ENCODE measurements at places on chromosomes 4 and X.

DNA sequence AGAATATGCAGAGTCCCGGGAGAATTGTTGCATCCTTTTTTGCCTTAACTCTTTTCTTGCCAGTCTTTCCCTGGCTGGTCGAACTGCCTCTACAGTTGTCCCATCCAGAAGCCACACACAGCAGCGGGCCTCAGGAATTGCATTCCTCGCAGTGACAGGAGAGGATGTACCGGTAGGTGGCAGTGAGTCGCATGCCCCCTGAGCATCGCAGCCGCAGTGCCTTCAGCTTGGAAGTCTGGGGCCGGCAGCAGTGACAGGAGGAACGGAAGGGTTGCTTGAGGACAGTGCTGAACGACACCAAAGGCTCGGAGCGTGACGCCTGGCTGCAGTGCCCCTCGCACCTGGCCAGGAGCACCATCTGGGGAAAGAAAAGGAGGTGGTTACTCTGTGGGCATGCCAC is 23.5 kb downstream of the NDP start:
- no peak for DNase-seq

DNA sequence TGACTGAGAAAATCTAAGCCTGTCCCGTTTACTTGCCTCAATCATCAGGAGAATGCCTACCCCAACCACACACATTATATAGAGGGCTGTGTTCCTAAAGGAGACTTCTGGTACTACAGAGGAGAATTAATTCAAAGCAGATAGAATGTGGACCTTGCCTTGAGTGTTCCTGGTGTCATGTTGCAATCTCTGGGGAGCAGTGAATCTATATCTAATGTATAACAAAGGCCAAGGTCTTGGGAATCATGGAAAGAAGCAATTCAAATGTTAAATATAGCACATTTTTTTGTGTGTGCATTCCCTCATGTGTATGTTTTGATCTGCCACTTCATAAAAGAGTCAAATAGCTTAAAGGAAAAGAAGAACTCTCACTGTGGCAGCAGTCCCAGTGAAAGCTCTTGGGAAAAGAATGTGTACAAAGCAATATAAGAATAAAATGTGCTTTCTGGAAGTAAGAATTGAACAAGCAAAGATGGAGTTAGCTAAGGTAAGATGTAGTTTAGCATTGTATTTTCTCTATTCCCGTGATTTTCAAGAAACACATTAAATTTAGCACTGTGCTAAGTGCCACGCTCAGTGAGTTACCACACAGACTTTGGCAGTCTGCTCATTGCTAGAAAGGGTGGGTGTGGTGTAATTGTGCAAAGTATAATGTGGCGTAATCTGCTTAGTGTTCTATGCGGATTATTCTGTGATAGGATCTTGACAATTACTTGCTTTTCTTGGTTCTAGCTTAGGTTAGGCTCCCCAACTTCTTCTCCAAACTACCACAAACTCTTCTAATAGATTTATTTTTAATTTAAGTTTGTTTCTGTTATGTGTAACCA is 13.7 kb downstream of the ADH6 start:
- DNase-seq = no peak

- DNase-seq = no peak
Measured at GRCh38 chr4:89334311-89334710, 26.7 kb upstream of the GPRIN3 start.

DNA sequence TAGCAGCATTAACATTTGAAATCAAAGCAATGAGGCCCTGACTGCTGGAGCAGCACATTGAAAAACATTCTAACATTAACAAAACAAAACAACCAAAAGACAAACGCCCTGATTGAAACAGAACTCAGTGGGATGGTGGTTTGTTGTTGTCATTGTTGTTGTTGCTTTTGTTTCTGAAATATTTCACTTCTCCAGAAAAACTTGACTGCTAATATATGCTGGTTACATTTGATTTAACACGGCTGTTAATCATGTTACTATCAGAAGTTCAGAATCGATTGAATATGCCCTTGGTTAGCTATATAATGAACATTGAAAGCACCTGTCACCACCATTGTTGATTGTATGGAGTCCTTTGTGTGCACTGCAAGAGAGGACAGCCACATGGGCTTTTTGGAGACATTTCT is 790.4 kb upstream of the GALNTL6 start:
- no peak for DNase-seq

DNA sequence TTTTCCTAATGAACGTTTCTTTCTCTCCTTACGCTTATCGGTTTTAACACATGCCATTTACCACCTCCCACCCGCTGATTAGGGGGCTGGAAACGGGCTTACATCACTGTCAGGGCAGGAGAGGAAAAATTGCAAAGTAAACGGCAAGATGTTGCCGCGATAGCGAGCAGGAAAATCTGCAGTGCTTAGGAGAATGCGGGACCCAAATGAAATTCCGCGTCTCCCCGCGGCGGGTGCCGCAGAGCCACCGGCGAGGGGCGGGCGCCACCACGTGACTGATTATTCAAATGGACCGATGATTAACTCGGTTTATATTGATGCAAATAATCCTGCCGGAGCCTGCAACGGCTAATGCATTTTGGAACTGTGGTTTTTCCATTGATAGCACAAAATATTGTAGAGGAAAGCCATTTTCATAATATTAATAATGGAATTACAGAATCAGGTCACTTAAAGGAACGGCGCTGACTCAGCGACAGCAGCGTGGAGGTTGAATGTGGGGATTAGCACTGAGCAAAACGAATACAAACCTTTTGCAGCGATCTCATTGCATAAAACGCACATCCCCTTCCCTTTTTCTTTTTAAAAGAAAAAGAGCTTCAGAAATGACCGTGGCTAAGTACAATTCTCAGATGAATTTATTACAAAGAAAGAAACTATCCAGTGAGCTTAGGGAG is 224.2 kb downstream of the STIM2 start:
- DNase-seq = no peak

DNA sequence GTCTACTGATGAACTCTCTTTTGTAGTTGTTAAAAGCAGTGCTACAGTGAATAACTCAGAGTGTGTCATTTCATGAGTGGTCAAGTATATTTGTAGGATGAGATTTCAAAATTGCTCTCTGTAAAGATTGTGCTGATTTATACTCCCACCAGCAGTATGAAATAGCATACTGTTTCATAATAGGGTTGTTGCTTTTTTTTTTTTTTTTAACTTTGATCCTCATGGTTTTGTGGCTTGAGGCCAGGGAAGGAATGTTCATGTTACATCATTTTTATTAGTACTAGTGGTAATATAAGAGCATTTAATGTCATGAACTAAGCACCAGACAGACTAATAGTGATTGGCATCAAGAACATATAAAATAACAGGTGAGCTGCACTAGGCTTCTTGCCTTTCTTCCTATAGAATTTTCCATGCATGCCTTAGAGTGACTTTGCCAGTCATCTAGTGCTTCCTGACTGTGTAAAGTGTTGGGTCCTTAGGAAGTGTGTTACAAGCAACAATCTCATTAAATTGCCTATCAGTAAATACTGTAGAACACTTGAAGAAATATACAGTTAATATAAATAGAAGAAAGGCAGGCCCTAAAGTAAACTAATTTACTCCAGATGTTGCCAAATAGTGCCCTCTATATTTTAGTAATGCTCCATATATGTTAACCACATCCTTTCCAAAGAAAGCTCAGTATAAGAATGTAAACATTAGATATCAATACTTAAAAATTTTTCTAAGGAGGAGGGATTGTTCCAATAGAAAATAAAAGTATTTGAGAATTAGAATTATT is 38.6 kb upstream of the MSMO1 start:
- no peak for DNase-seq

DNA sequence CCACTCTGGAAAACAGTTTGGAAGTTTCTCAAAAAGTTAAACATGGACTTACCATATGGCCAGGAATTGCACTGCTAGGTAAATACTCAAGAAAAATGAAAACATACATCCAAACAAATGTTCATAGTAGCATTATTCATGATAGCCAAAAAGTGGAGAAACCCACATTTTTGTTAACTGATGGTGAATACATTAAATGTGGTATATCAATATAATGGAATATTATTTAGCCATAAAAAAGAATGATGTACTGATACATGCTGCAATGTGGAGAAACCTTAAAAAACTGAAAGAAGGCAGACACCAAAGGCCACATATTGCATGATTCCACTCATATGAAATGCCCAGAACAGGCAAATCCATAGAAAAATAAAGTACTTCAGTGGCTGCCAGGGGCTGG is 79.1 kb downstream of the SHROOM3 start:
- DNase-seq = no peak

DNA sequence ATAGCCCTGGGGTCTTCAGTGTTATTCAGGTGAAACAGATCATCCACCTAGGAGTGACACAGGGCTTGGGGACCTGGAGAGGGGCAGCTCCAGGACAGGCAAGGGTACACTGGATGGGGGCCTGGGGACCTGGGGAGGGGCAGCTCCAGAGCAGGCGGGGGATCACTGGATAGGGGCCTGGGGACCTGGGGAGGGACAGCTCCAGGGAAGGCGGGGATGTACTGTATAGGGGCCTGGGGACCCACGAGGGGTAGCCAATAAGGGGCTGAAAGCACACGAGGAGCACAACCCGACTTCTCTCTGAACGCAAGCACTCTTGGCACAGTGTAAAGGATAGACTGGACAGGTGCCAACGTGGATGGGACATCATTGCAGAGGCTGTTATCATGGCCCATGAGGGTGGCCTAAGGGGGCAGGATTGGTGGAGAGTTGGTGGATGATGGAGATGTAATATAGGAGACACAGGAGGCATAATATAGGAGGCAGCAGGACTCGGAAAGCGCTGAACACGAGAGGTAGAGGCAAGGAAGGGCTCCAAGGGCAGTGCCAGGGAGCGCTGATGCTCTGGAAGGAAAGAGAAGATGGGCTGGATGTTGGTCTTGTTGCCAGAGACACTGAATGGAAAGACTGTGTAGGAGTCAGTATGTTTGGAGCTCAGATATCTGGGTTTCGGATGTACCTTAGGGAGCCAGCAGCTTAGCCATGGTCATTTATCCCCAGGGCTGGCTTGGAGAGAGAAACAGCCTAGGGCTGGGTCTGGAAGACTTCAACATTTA is 37.9 kb upstream of the FGFBP2 start:
- no peak for DNase-seq

- DNase-seq = no peak
Measured at GRCh38 chr4:56118055-56118454, 169.3 kb downstream of the CEP135 start.

DNA sequence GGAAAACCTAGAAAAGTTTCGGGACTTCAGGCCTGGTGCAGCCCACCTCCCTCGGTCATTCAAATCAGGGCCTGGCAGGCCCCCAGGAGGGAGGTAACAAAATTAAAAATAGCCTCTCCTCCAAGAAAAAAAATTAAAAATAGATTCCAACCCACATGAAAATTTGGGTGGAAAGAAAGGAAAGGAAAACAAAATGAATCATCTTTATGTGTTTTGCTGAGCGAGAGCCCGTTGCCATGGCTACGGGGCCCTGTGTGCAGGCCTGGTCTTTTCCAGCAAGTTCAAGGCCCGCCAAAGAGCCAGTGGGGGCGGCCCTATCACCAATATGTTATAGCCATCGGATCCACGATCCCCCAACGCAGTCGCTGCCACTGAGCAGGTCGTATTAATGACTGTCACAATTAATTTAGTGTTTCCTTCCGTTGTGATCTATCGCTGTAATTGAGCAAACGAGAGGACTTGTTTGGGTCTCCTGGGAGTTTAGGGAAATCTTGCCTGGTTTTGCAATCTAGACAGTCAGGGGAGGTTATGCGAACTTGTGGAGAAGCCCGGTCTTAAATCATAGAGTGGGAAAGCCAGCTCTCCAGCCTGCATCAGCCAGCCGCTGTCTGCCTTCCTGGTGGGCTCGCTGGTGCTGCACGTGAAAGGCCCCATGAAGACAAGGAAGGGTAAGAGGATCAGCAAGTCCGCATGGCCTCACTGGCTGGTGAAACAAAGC is 452.4 kb downstream of the BCOR start:
- no peak for DNase-seq

- DNase-seq = peak; percentile 57
Measured at GRCh38 chr4:25861280-25861950, 1.4 kb downstream of the SEL1L3 start.

DNA sequence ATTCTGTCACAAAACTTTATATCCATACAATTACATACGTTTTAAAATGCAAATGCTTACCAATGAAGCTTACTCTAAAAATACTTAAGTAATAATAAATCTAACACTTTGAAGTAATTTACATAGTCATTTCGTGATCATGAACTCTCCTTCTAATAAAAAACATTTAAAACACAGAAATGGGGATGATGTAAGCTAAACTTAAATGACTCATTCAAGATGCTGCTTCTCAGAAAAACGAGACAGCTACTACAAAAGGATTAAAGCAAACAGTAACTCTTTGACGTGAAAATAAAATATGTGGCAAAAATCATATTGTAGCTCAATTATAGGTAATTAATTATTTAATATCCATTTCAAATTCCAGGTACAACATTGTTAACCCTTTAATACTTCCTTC is 148.7 kb downstream of the FGF16 start:
- DNase-seq = no peak

DNA sequence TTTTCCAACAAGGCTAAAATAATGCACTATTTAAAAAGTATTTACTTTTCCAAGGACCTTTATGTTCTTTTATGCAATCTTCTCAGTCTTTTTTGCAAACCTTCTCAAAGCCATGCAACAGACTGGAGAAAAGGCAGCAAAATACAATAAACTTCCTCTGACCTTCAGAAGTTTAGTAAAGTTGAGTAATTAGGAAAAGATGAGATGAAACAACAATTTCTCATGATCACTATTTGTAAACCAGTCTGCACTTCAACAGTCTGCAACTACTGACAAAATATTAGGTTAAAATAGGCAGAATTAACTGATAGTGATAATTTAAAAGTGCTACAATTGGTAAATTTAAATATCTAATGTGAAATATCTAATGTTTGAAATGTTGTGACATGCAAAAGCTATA is 884.9 kb upstream of the PCDH10 start:
- no peak for DNase-seq

GRCh38 chrX:7347465-7347864 is 199.5 kb upstream of the PUDP start:
- DNase-seq = no peak

GRCh38 chr4:24853142-24853541 is 57.8 kb downstream of the SOD3 start:
- DNase-seq = no peak

DNA sequence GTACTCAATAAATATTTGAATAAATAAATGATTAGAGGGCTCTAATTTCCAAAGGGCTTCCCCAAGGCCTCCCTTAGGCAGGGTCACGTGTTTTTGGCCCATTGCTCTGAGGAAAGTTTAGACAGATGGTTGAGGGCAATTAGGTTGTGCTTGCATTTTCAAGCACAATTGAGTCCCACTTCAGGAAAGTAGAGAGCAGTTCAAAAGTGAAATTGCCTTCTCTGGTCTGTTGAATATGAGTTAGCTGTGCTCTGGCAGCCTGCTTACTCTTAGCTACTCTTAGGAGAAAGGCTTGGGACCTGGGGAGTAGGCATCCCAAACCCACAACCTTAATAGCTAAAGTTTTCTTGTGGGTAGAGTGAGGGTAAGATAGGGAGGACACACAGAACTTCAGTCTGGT is 9.0 kb upstream of the DRP2 start:
- no peak for DNase-seq

- DNase-seq = no peak
Measured at GRCh38 chrX:108000751-108001150, 18.6 kb upstream of the TEX13B start.

GRCh38 chr4:174156239-174156826 is 127.1 kb downstream of the FBXO8 start:
- DNase-seq = peak; percentile 79
